Suprapubic skin (tissue), 4 donors: ENCODE measurements at places on chromosomes 5 and 9.

DNA sequence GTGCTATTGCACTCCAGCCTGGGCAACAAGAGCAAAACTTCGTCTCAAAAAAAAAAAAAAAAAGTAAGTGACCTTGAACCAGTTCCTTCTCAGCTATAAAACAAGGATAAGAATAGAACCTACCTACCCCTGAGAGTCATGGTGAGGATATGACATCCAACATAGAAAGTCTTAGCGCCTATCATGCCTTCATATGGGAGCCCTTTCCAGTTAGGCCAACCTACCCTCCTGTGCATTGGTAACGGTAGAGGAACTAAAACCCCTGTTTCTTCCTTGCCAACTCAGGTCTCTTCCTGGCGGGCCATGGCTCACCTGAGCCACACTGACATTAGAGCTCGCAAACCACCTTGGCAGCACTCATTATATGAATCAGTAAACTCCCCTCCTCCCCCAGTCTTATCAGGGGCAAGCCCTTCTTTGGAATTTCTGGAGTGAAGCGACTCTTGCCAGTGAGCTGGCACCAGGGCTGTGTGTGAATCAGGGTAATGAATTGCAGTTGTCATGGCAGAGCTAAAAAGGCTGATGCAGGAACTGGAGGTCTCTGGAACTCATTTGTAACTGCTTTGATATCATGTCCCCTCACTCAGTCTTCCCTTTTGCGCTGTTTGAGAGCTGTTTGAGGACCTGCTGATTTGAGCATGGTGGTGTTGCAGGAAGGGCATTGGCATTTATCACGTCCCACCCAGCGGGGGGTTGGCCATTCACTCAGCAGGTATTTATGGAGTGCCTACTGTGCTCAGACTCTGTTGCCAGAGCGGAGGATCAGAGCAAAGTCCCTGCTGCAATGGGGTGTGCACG lies 10.3 kb downstream of the WWC1 start:
- no peak for DNase-seq

DNA sequence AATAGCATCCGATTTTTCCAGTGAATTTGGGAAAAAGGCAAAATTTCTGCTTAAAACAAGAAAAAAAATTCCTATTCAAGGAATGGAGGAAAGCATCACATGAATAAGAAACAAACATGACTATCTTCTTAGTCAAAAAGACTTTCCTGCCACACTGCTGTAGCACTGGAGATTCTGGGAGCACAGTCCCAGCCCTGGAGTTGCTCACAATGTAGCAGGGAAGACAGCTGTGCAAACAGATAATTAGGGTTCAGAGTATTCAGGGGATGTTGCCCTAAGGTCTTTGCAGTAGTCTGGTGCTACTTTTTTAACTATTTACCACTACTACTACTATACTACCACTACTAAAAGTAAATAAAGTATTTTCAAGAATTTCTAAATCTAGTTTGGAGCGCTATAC lies 86.5 kb downstream of the BNC2 start:
- DNase-seq, result no peak

DNA sequence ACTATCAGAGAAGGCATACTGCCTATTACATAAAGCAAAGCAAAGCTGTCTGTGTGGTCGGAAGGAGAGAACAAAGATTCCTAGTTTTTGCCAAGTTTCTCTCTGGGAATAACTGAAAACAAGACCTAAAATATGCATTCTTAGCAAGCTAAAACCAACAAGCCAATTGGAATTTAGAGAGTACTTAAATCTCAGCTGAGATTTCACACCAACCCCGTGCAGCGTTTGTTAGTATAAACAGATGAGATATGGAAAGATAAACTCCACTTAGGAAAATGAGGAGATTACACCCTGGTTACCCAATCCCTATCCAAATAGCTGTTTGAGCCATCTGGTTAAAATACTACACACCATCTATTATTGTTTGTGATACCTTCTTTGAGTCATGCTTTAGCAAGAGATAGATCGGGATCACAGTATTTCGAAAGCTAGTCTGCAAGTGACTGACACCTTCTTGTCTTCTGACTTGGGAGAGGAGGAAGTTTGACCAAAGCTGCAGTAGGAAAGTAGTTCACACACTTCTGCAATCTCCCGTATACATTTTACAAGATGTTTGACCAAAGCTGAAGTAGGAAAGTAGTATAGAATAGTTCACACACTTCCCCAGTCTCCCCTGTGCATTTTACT lies 18.2 kb downstream of the FAF2 start:
- DNase-seq, result no peak

GRCh38 chr5:155943516-155944407 lies 383.2 kb upstream of the SGCD start:
- no peak for DNase-seq

GRCh38 chr9:89864731-89865130 lies 259.9 kb downstream of the GADD45G start:
- no peak for DNase-seq

- no peak for DNase-seq
Measured at GRCh38 chr5:174692381-174692780, 32.0 kb upstream of the MSX2 start.

DNA sequence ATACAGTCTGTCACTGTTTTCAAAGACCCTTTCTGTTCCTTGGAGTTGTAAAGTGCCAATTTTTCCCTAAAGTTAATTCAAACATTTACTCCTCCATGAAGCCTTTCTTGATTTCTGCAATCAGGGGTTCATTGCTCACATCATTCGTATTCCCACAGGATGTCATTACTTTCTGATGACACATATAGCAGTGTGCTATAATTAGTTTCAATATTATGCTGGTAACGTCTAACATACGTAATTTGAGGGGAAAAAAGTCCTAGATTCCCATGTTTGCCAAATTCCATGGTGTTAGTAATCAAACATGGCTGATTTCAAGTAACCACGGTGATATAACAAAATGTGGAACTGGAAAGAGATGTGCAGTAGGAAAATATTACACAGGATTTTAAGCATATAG lies 468.2 kb upstream of the MEF2C start:
- DNase-seq, result no peak

GRCh38 chr5:58088941-58089340 lies 370.9 kb downstream of the PLK2 start:
- DNase-seq, result no peak

GRCh38 chr5:114327474-114327873 lies 34.4 kb upstream of the KCNN2 start:
- DNase-seq, result no peak

DNA sequence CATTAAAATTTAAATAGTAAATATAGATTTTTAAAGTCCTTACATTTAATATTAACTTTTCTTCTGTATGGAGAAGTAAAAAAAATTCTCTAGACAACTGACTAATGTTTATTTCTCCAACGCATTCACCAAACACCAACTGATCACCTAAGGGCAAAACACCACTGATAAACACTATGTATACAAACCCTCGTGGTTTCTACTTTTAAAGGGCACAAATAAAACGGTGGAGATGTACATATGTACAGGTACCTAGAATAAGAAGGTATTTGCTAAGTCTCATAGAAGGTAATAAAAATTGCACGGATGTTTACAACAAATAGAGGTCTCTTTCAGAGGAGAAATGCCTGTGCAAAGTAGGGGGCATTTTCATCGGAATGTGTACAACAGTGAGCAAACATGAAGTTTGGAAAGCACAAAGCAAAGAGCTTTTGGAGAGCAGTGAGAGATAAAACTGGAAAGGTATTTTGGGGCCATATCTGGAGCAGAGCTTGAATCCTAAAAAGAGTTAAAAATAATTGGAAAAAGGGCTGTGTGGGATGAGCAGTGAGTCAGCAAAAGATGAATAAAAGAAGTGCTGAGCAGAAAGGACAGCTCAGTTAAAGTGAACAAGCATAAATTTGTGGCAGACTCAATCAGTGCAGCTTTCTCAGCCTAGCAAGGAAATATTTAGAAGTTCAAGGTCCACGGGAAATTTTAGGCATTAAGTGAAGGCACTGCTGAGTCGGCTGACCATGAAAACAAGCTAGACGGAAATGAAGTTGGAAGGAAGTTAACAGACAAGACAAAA lies 160.0 kb downstream of the TMEM161B start:
- no peak for DNase-seq

- peak; percentile 22 for DNase-seq
Measured at GRCh38 chr9:133700819-133701320, 37.3 kb downstream of the SARDH start.

DNA sequence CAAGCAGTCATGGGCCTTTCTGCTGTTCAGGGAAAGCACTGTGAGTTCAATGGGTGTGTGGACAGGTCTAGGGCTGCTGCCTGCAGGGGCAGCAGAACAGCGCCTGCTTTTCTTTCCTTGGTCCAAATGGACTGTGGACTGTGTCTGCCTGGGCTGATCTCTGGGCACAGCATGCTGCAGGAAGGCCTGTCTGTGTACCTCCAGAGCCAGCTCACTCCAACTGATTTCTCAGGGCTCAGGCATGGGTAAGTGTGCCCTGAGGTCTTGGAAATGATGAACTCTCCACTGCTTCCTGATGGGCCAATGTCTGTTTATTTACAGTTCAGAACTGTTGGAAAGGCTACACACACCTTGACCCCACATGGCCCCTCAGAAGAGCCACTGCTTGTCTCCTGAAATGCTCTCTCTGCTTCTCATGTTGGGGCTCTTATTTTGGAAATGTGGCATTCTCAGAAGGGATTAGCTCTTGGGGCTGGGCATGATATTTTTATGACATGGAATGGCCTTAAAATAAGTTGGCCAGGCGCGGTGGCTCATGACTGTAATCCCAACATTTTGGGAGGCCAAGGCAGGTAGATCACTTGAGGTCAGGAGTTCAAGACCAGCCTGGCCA lies 27.0 kb downstream of the SLC22A4 start:
- DNase-seq, result no peak

DNA sequence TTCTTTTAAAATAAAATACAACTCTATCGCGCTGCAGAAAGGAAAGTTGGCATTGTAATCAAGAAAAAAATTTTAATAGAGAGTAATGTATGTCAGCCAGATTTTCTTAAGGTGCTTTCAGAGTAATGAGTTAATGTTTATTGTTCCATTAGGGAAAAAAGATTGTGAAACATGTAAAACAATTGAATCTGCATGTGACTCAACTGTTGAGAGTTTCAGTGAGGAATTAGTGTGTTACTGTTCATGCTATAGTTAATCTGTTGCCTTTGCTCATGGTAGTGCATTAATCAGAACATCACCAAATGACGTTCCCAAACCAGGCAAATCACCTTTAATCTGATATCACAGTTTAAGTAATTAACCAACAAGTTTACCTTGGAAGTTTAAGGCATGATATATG lies 600.5 kb downstream of the NR2F1-AS1 start:
- no peak for DNase-seq

DNA sequence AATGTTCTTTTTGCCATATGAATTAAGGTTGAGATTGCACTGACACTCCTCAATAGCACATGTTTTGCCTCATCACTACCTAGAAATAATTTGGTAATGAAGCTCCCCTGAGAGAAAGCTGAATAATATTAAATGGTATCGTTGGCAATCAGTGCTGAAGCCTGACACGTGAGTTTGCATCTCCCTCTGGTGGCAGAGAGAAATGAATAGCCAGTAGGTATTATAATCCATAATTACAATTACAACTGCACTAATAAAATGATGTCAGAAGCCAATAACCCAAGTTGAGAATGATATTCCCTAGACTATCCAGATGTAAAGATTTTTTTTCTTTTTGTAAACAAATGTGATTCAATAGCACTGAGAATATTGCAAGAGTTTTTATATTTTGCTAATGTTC lies 700.3 kb downstream of the PTPRD start:
- DNase-seq, result no peak

DNA sequence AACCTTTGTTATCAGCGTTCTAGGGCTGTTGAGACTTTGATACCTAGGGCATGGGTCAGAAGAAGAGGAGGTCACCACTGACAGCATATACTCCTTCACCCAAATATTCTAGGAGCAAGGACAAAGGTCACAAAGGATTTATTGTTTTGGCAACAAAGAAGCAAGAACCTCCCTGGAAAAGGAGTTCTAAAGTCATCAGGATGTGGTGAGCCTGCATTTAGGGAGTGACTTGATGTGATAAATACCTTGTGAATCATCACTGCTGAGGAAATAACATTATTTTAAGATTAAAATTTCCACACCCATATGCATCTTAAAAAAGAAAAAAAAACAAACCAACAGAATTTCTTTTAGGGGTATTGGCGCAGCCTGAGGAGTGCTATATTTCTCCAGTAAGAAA lies 13.9 kb downstream of the IFNA1 start:
- no peak for DNase-seq

- DNase-seq, result peak; percentile 86
Measured at GRCh38 chr9:129702589-129703520, 37.4 kb downstream of the PRRX2 start.

GRCh38 chr5:157459715-157460599 lies at the start of gene NIPAL4:
NIPAL4 (plus strand) TSS chr5:157460213; CDS start chr5:157460321, 108 bp downstream.
- DNase-seq, result no peak

- DNase-seq, result no peak
Measured at GRCh38 chr9:93496285-93496684, 42.9 kb upstream of the FAM120AOS start.

DNA sequence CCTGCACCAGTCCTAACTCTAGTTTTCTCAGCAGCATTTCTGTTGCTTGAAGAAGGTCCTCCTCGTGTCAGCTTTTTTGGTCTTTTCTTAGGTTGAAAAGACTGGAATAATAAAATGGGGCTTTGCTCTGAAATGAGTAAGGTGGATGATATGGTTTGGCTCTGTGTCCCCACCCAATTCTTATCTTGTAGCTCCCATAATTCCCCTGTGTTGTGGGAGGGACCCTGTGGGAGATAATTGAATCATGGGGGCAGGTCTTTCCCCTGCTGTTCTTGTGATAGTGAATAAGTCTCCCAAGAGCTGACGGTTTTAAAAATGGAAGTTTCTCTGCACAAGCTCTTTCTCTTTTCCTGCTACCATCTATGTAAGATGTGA lies 53.6 kb downstream of the LIX1 start:
- no peak for DNase-seq

DNA sequence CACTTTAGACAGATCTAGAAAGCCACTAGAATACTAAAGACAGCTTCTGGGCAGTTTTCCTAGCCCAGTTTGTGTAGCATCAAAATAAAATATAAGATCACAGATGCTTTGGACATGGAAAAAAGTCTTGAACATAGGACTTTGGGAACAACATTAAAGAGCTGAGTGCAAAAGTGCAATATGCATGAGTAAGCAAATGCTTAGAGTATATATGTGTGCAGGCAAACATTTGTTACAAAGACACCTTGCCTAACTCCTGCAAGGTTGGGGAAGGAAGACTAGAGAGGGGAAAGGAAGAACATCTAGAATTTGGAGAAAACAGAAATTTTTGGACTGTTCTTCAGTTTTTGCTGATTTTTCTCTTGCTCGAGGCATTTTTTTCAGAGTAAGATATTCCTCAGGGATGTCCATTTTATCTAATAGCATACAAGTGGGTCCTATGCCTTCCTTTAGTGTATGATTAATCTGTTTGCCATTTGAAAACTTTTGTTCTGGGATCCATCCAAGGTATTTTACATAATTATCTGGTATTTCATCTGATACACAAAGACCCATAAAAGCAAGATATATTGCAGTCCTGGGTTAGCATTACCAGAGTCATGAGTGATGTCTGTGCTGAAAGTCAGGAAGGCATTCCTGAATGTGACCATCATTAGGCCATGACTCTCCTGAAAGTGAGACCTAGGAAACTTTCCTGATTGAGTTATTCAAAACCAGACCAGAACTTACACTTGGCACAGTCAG lies 142.0 kb upstream of the RGMB start:
- no peak for DNase-seq

GRCh38 chr5:65081071-65081470 lies 312.3 kb downstream of the CWC27 start:
- DNase-seq, result no peak

- no peak for DNase-seq
Measured at GRCh38 chr9:68455451-68455850, 85.2 kb downstream of the TMEM252 start.

GRCh38 chr9:32581512-32582143 lies 8.7 kb upstream of the NDUFB6 start:
- DNase-seq, result no peak

GRCh38 chr5:1639757-1640156 lies 116.0 kb upstream of the LPCAT1 start:
- DNase-seq, result no peak
